Spinal cord (tissue), 10 donors: ENCODE measurements at places on chromosomes 7 and 10. TPM values are rescaled to one million over a fixed set of nuclear protein-coding genes. Genes with fewer than 3 reads are reported as not detected.

GRCh38 chr10:22742678-22743077, 28.3 kb upstream of the PIP4K2A start:
- DNase-seq: no peak

- DNase-seq: no peak
Measured at GRCh38 chr10:91893051-91893450, 16.2 kb downstream of the FGFBP3 start.

- DNase-seq: no peak
Measured at GRCh38 chr7:37822946-37823345, 25.5 kb upstream of the NME8 start.

DNA sequence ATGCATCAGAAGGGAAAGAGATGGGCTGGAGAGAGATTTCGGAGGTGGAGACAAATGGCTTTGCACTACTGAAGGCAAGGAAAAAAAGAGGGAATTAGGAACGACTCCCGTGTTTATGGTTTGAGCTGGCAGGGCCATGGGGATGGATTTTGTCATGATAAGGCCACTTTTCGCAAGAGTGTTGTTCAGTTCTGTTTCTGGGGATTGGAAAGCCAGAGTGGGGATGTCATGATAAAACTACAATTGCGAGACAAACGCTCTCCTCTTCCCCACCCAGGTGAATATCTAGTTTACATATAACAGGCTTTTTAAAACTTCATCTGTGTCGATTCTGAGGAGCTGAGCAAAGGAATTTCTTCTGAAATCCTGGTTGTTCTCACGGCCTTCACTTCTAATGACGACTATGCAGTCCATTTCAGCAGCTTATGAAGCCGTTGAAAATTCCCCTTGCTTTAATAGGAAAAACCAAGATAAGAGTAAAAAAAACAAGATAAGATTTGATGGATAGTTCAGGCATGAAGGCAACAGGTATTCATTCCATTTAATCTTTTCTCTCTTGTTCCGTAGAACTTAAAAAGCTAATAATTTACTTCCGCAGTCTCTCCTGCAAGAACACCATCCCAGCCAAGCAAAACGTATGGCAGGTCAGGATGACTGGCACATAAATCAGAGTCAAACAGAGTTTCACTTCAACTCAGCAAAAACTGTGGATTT, 245.6 kb upstream of the PITRM1 start:
- DNase-seq: no peak

DNA sequence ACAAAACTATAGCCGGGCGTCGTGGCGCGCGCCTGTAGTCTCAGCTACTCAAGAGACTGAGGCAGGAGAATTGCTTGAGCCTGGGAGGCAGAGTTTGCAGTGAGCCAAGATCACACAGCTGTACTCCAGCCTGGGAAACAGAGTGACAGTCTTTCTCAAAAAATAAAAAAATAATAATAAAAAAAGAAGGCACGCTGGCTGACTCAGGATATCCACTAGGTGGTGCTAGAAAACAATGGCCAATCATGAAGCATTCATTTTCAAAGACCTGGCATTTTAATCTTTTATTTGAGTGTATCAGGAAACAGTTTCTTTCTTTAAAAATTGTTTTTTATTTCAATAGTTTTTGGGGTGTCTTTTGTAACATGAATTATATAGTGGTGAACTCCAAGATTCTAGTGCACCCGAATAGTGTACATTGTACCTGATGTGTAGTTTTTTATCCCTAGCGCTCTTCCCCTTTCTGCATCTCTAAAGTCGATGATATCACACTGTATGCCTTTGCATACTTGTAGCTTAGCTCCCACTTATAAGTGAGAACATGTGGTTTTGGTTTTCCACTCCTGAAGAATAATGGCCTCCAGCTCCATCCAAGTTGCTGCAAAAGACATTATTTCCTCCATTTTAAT, 88.6 kb downstream of the LYZL1 start:
- no peak for DNase-seq

DNA sequence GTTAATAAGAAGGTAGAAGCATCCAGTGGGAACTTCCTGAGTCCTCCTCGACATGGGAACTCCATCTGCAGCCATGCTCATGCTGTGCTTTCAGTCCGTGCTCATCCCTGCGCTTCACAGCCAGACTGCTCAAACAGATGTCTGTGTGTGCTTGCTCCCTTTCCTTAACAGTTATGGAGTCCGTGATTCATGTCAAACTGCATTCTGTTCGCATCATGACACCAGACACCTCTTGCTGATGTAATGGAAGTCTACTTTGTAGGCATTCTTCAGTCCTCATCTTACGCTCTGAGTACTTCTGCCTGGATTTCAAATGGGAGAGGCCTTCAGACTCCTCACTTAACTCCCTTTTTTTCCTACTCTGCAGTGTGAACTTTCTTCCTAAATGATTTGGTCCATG, 304.9 kb downstream of the SUGCT start:
- DNase-seq: no peak

- DNase-seq: no peak
Measured at GRCh38 chr10:11335167-11335652, 276.2 kb downstream of the USP6NL start.

DNA sequence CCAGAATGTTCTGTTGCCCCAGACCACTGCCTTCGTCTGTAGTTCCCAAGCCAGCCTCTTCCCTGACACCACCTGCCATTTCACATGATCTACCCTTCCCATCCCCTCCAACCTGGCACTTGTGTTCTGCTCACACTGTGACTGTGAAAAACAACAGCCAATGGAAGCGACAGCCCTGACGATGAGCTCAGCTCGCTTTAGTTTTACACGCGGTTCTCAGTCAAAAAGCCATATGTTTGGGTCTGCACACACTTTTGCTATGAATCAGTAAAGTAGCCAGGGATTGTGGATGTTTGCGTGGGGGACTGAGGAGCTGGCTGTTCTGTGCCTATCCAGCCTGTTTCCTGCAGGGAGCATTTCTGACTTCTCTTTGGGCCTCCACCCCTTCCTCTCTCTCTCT, 282.7 kb downstream of the WDR11 start:
- DNase-seq: no peak

GRCh38 chr7:156666368-156667109, 26.0 kb downstream of the RNF32 start:
- no peak for DNase-seq

GRCh38 chr10:122688293-122688989, 11.2 kb downstream of the C10orf120 start:
- DNase-seq: no peak

- peak; percentile 61 for DNase-seq
Measured at GRCh38 chr10:43078986-43079273, 2.1 kb downstream of the RET start.

DNA sequence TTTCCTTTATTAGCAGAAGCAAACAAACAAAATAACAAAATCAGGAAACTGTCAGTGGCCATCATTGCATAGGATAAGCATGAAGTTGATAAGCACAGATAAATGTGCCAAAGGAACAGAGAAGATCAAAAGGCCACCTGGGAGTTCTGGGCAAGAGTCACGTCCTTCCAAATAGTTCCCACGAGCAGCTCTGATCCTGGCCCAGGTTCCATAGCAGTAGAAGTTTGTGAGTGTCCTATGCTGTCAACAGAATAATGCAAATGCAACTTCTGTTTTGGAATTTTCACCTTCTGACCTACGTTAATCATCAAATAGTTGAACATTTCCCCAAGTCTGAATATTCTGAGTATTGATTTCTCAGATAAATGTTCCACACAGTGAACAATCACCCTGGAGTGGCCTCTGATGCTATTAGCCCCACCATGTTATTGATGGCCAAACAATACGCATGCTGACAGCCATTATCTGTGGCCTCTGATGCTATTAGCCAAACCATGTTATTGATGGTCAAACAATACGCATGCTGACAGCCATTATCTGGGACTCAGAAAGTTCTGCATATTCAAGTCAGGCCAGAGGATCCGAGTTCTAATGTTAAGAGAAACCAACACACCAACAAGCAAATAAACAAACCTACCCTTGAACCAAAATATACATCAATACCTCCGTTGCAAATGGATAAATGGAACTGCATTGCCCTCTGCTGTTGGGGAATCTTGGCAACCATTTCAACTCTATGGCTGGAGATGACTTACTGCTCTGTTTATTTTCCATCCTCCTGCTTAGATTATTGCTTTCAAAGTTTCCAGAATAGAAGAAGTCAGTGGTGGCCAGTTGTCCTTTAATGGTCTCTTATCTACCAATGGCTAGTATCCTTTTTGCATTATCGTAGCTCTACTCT, 63.3 kb downstream of the MRC1 start:
- no peak for DNase-seq

GRCh38 chr7:114141415-114141814, 222.6 kb upstream of the PPP1R3A start:
- DNase-seq: no peak

GRCh38 chr7:105493196-105493922, 28.7 kb downstream of the PUS7 start:
- DNase-seq: peak; percentile 14

GRCh38 chr10:8301831-8302230, 247.3 kb downstream of the GATA3 start:
- DNase-seq: no peak

DNA sequence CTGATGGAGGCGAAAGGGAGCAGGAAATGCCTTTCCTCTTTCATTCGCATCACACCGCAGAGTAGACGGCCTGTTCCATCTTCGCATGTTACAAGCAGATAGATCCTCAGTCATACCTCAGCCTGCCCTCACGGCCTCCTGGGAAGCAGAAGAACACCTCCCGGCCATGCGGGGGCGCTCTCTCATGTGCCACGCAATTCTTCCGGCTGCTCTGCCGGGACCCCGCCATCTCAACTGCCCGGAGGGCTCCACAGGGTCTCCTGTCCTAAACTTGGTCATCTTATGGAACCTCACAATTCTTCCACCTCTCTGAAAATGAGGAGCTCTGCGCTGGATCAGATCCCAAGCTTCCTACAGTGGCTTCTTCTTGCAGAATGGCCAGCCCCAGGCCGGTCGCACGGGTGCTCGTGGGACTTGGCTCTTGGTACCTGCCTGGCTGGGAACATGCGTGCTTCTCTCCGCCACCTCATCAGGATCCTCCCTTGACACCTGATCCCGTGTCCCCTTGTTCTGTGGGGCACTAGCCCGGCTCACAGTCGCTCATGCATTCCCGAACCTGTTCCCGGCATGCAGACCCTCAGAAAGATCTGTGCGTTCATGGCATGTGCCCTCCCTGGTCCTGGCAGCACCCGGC, 262.8 kb upstream of the SHH start:
- no peak for DNase-seq

- no peak for DNase-seq
Measured at GRCh38 chr10:67917679-67918078, 33.2 kb downstream of the SIRT1 start.

DNA sequence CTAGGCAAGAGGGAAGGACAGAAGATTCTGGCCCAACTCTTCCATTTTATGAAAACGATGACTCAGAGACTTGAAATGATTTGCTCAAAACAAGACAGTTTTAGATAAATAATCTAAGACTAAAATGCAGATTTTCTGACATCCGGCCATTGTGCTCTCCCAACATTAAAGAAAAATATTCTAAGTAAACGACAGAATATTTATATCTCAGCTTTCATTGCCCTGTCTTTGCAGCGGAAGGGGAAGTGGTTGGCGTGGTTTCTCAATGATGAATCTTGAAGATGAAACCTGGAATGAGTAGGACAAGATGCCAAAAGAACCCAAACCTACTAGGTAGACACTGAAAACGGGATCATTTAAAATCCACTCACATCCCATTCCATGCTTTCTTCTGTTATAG, 28.9 kb upstream of the NPY start:
- no peak for DNase-seq

GRCh38 chr10:95756041-95756761, at the start of gene ENTPD1:
Gene ENTPD1 (plus strand): TSS chr10:95756163. CDS start chr10:95756240, 77 bp downstream.
- peak; percentile 78 for DNase-seq

- no peak for DNase-seq
Measured at GRCh38 chr7:372932-373791, 83.2 kb downstream of the FOXL3 start.

GRCh38 chr7:34747867-34748727, 90.1 kb downstream of the NPSR1 start:
- no peak for DNase-seq

GRCh38 chr10:130138479-130138866, 2.3 kb downstream of the GLRX3 start:
- DNase-seq: no peak

GRCh38 chr7:5350174-5350463, 67.4 kb downstream of the SLC29A4 start:
- DNase-seq: no peak

DNA sequence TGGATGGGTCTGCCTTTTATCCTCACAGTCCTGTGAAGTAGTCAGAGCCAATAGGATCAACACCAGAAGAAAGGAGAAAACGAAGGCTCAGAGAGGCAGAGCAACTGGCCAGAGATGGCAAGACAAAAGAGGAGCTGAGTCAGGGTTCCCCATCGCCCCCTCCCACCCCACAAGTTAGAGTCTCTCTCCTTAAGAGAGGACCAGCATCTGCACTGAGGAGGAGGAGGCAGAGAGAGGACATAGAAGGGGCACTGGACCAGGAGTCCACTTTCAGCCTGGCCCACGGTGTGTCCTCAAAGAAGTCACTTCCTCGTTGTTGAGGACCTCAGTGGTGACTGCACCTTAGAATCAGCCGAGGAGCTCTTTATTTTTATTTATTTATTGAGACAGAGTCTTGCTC, 11.6 kb downstream of the SPOCK2 start:
- no peak for DNase-seq

DNA sequence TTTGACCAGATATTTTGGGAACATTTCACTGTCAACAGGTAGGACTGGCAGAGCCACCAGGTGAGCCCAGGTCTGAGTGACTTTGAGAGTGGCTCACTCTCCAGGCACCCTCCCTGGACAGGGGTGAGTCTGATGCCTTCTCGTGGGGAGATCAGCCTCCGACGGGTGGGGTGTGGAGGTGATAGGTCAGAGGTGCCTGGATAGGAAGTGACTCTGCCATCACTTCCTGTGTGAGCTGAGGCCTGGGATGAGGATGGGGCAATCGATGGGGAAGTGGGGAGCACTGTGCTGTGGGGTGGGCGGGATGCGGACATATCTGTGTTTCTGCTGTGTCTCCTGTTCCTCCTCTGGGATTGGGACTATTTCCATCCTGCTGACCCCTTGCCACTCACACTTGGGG, 34.6 kb downstream of the IFT22 start:
- DNase-seq: no peak

- DNase-seq: no peak
Measured at GRCh38 chr10:85608706-85609105, 757.9 kb downstream of the GRID1 start.

- DNase-seq: no peak
Measured at GRCh38 chr10:25815236-25815635, 118.8 kb upstream of the MYO3A start.

GRCh38 chr10:17673471-17674061, 29.6 kb downstream of the STAM start:
- no peak for DNase-seq

Gene HOXA6
- 12.5 TPM for total RNA-seq

Gene WEE2
- total RNA-seq: 0.30 TPM

Gene CUZD1
- total RNA-seq: 0.88 TPM

Gene JCAD
- total RNA-seq: 48.3 TPM

Gene GDF2
- total RNA-seq: not detected

Gene IL2RA
- not detected for total RNA-seq

Gene ERVW-1
- total RNA-seq: not detected

Gene ADAMTS14
- 2.3 TPM for total RNA-seq

Gene SNCG
- 94.8 TPM for total RNA-seq

Gene KLF14
- total RNA-seq: not detected

Gene ITPRID1
- not detected for total RNA-seq

Gene FAM221A
- total RNA-seq: 21.6 TPM
